Right renal cortex interstitium (tissue), 3 donors: ENCODE measurements at places on chromosomes 16 and 17. TPM values are rescaled to one million over a fixed set of nuclear protein-coding genes. Genes with fewer than 3 reads are reported as not detected.

DNA sequence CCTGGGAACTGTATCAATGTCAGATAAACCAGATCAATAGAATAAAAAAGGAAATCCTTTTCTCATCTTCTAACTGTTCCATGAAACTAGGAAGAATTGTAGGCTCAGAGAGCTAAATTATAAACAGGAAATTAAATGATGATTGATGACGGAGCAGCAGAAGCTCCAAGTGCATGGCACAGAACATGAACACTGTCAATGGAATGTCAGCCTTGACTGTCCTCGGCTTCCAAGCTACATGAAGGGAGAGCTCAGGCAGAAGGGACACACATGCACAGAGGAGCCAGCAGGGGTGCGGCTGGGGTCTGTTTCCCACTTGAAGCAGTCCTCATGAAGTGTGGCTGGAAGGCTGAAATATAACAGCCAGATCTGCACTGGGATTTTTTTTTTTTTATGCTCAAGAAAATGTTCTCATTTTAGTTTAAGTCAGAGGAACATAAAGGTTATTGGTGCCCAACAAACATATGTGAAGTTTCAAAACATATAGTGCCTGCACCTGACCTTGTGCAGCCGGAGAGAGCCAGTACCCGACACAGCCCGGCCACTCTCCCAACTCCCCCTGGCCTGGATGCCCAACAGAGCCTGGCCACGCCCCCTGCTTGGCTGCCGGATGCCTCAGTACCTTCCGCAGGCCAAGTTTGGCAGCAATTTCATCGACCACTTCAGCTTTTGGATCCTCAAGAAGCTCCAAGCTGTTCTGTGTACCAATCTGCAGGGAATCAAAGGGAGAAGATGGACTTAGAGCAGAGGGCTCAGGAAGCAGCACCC is 37.0 kb downstream of the NPLOC4 start:
- DNase-seq: no peak

DNA sequence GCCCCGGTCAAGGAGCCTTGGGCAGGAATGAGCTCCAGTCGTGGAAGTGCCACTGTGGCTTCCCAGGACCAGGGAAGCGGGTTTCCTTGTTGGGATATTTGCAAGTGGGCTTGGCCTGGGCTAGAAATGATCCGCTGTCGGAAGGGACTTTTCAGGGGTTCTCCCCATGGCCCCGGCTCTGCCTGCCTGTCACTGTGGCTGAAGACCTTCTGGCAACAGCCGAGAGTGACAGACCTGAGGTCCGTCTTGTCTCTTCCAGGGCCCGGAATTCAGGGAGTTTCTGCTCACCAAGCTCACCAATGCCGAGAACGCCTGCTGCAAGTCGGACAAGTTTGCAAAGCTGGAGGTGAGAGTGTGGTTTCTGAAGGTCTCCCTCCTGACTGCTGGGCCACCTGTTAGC is 57.7 kb downstream of the OR1D5 start:
- no peak for DNase-seq

DNA sequence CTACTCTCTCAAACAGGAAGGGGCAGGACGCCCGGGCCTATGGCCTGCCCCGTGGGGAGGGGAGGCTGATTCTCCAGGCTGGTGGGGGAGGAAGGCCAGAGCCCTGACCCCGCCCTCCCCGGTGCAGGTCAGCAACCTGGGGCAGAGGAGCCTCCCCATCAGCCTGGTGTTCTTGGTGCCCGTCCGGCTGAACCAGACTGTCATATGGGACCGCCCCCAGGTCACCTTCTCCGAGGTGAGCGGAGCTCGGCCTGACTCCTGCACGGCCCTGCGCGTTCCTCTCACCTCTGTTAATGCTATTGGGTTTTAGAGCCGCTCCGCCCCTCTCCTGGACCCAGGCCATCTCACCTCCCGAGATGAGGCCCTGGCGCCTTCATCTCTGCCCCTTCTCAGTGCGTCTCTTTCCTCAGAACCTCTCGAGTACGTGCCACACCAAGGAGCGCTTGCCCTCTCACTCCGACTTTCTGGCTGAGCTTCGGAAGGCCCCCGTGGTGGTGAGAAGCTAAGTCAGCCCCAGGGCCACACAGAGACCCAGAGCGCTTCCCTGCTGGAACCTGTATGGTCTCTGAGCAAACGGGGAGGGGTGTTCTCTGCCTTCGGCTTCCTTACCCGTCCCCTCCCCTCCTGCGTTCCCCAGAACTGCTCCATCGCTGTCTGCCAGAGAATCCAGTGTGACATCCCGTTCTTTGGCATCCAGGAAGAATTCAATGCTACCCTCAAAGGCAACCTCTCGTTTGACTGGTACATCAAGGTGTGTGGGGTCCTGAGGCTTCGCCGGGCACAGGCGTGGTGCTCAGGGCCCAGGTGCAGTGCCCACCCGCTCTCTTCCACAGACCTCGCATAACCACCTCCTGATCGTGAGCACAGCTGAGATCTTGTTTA is 25.1 kb upstream of the ITGAX start:
- no peak for DNase-seq

Gene C17orf67
- polyA plus RNA-seq: 1.2 TPM
